ENCODE measurements at places on chromosomes 3 and 15.

GRCh38 chr3:159732172-159733111 is 256.2 kb upstream of the IL12A start:
- DNase-seq: no peak

- no peak for DNase-seq
These were observed 253.1 kb upstream of the TRIM42 start for GRCh38 chr3:140424726-140425125.

DNA sequence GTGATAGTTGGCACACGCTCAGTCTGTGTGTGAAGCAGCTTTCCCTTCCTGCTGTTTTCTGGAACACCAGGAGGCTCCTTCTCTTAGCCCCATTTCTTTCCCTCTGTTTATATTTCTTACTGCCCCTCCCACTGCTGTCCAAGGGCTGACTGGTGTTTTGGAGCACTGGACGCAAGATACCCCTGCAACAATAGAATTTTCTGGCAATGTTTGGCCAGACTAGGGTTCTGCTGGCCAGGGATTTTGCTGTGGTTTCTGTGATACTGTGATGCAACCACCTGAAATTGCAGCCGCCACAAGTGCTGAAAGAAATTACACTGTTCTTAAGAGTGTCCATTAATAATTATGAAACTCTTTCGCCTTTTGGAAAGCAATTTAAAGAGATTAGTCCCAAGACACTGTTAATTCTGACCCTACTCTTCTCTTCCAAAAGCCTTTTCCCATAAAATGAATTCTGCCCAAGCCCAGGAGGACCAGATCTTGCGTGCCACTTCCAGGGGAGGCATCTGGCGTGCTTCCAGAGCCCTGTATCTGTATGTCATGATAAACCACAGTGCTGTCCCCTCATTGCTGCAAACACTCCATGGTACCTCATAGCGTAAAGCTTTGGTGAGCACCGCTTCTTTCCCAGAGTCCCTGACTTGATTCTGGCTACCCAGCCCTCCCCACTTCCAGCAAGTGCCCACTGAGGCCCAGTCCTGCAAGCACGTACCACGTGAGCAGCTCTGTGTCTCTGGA is 159.4 kb upstream of the CHRM5 start:
- no peak for DNase-seq

DNA sequence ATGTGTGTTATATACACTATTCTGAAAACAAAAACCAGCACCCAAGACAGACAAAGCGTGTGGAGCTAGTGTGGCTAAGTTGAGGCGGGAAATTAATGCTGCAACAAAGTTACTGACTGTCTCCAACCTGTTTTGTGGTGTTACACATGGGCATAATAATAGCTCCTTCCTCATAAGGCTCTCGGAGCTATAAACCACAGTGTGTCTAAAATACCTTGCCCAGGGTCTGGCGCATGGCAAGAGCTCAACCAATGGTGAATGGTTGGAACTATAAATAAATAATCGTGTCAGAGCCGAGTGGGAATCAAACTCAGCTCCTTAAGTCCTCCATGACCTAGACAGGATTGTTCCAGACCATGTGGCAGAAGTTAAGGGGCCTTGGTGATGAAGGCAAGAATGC is 35.9 kb upstream of the TFRC start:
- no peak for DNase-seq

DNA sequence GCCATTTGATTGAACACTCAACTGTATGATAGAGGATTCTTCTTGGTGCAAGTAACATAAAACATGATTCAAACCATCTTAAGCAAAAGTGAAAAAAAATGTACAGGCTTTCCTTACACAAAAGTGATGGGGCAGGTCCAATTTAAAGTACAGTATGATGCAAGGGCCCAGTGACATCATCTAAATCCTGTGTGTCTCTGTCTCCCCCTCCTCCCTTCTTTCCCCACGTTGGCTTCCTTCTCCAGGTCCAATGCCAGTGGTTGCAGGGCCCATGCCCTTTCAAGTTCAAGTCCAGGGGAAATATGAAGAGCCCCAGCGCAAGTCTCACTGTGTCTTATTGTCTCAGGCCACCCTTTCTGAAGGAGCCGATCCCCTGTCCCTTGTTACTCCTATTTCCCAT is 332.3 kb downstream of the SHQ1 start:
- no peak for DNase-seq

DNA sequence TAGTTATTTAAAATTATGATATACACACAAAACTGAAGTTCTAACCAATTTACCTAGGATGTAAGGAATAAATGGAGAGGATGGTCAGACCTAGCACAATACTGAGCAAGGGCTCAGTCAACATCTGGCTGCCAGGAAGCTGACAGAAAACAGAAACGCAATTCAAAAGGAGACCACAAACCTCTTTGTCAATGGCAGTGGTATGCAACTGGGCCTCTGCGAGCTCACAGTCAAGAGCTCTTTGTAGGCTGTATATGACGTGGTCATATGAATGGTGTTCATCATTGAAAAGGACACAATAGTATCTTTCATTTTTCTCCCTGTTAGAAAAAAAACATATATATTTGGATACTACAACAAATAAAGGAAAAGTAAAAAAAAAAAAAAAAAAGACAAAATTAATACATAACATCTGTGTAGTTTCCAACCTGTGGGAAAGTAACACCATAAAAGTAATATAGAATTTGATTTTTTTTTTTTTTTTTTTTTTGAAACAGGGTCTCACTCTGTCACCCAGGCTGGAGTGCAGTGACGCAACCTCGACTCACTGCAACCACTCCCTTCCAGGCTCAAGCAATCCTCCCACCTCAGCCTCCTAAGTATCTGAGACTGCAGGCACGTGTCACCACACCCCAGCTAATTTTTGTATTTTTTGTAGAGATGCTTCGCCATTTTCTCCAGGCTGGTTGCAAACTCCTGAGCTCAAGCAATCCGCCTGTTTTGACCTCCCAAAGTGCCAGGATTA is 37.9 kb downstream of the UBR1 start:
- DNase-seq: no peak

DNA sequence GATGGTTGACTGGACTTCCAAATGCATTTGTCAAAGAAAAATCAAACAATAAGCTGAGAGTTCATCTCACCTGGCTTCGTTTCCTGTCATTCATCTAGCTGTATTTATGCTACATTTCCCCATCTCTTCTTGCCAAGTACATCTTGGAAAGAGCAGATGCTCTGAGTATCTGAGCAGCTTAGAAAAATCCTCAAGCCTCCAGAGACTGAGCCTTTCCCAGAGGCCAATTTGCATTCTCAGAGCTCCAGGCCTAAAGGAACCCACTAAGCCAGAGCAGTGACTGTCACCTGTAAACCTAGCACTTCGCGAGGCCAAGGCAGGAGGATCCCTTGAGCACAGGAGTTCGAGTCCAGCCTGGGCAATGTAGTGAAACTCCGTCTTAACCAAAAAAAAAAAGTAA is 100.5 kb downstream of the XXYLT1 start:
- no peak for DNase-seq

DNA sequence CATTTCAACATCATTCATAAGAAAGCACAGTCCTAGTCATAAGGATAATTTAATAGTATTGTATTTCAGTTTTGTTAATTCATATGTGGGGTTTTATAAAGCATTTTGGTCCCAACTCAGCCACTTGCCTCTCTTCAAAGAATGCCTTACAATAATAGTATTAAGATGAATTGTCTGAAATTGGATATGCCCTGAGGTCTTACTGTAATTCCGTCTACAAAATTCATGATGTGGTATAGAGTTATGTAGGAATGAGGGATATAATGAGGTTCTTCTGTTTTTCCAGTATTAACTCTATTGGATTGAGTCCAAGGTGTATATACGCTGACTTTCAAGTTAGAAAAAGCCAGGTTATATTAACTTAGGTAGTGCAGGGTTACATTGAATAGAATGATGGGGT is 177.0 kb downstream of the GOLIM4 start:
- no peak for DNase-seq

- DNase-seq: no peak
These were observed 12.0 kb downstream of the TRPM1 start for GRCh38 chr15:31089368-31090047.

DNA sequence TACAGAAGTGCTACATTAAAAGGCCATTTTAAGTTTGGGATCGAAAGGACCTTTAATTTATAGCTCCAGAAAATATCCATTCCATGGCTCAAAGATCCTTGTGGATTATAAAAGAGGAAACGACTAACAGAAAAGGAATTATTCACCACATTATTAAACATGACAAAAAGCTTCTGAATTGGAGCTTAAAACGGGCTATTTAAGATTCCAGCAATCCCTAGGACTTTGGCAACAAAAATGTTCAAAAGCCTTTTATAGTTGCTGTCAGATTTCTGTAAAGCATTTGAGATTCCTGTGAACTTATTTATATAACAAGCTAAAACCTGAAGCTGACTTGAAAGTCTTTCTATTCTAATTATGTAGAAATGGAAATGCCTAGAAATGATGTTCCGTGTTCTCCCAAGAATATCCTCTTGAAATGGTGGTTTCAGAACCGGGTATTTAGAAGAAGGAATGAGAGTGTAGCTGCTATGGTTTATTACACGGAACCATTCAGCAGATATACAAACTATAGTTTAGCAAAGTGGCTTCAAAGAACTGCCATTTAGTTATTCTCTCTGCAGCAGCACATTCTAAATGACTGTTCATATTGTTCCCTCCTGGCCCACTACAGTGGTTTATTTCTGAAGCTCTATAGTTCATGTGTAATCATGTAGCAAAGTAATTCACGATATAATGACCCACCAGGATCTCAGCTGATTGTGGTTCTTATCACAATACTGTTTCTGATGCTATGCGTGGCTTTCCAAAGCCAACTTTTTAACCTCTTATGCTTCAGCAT is 961.7 kb downstream of the FHIT start:
- no peak for DNase-seq

DNA sequence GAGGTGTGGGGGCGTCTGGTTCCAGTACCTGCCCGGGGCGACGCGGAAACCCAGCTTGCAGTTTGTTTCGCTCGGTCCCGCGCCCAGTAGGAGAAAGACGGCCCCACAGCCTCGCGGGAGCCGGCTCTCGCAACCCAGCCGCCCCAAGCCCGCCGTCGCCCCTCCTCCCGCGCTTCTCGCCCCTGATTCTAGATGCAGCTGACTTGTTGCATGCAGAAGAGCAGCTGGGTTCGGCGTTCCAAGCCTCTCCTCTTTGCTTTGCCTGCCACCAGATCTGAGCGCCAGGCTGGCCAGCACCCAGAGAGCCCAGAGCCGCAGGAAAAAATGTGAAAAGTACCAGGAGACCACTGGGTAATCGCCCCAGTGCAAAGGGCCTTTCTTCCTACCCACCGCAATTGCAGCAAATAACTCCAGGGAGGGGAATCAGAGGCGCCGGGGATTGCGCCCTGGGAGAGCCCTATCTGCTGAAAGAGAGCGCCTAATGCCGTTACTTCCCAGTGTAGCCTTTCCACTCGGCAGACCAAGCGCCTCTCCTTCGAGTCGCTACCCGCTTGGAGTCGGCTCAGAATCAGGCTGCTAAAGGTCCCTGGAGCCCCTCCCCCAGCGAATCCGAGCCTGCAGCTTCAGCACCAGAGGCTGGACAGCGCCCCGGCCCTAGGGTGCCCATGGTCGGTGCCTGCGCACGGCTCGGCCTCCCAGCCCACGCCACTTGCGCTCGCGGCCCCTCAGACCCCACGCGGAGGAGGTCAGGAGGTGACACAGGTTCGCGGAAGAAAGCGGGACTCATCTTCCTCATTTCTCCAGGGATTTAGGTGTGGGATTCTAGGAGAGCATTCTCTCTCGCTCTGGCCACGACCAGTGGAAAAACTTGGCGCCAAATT is 15.7 kb upstream of the AEN start:
- peak; percentile 45 for DNase-seq
